SJSA1 (cell line): ENCODE measurements at places on chromosomes 12 and 14.

DNA sequence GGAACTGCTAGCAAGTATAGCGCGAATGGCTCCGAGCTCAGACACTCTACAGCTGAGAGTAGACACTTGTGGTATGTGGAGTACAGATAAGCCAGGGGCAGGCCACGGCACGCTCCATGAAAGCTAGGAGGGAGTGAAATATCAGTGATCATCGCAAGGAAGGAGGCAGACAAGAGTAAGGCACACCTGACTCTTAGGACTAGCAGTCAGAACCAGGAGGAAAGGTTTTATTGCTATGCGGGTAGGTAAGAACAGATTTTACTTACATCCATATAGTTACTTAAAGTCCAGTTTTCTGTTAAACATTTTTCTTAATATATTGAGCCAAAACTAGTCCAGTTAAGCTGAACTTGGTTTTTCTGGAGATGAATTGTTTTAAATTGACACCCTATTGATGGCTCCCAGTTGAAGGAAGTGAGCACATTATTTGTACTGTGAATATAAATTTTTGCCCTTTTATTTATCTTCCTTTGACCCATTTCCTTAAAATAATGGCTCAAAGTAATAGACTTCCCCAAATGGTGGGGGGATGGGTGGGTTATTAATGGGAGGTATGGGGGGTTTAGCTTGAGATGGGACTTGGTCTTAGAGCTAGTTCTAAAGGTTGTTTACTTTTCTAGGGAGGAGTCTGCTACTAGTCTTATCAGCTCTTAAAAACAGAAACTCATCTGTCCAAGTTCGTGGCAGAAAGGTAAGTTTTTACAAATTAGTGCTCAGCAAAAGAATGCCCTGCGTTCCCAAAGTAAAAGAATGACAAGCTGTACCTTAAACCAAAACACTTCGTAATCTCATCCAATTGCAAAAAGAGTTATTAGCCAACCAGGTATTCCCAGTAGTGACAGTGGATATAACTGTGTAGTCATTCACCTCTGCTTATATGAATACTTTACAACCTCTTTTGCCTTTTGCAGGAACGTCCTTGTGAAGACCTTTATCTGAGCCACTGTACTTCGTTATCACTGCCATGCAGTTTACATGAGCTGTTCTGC is 5.8 kb downstream of the HNRNPA1 start:
- peaks cover 20% of the 10 kb centered on the region for H3K4me1 ChIP-seq
- no peaks in the 10 kb centered on the region for H3K27me3 ChIP-seq
- H3K27ac ChIP-seq: no peak overlapping the region
- H3K36me3 ChIP-seq: peaks cover 74% of the 10 kb centered on the region
- no peak overlapping the region for H3K4me3 ChIP-seq
- no peak for DNase-seq

- H3K36me3 ChIP-seq: no peaks in the 10 kb centered on the region
- no peak overlapping the region for H3K27ac ChIP-seq
- H3K27me3 ChIP-seq: peaks cover 5% of the 10 kb centered on the region
- H3K4me1 ChIP-seq: peaks cover 3% of the 10 kb centered on the region; the same call in 1 of the 2 replicates
Observed at GRCh38 chr12:109829667-109830066, 3.5 kb downstream of the TRPV4 start.

DNA sequence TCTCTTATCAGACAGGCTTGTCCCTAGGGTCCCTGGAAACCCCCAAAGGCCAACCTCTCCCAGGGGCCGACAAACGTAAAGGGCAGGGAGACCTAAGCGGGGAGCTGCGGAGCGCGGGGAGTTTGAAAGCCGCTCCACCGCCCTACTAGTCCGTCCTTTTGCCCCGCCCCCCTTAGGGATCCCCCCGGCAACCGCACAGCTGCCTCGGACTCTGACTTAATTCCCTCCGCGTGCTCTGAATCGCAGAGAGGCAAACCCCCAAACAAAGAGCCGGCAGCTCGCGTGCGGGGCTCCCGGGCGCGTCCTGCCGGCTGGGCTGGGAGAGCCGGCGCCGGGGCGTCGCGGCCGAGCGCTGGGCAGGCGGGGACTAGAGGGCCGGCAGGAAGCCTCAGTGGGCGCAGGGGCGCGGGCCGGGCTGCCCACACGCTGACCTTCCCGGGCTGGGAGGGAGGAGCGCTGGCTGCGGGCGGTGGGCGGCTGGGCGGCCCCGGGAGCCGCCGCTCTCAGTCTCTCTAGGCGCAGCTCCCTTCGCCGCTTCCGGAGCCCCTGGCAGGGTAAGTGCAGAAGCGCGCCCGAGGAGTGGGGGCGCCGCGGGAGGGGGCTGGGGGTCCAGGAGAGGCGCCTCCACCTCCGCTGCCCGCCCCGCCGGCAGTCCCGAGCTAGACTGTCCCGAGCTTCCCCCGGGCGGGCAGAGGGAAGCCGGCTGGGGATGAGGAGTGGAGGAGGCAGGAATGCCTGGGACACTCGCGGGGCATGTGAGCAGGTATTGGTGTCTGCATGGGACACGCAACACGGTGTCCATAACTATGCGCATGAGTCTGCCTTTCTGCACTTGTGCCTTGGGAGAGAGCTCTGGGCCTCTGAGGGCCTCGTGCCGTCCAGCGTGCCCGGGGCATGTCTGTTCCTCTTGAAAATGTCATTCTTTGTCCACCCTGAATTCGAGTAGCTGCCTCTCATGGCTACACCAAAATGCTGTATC is at the start of gene TSPAN11:
Gene TSPAN11 (plus strand): TSS at position 506 of the 979 bp plus-strand sequence. CDS start 27,244 bp downstream, outside the sequence.
- H3K36me3 ChIP-seq: no peaks in the 10 kb centered on the region
- DNase-seq: peak; percentile 72
- peak within 1 kb of the TSS; percentile 42 for H3K4me3 ChIP-seq
- H3K27ac ChIP-seq: no peak within 1 kb of the TSS; the same call in 1 of the 2 replicates
- H3K4me1 ChIP-seq: peaks cover 15% of the 10 kb centered on the region
- no peaks in the 10 kb centered on the region for H3K27me3 ChIP-seq

DNA sequence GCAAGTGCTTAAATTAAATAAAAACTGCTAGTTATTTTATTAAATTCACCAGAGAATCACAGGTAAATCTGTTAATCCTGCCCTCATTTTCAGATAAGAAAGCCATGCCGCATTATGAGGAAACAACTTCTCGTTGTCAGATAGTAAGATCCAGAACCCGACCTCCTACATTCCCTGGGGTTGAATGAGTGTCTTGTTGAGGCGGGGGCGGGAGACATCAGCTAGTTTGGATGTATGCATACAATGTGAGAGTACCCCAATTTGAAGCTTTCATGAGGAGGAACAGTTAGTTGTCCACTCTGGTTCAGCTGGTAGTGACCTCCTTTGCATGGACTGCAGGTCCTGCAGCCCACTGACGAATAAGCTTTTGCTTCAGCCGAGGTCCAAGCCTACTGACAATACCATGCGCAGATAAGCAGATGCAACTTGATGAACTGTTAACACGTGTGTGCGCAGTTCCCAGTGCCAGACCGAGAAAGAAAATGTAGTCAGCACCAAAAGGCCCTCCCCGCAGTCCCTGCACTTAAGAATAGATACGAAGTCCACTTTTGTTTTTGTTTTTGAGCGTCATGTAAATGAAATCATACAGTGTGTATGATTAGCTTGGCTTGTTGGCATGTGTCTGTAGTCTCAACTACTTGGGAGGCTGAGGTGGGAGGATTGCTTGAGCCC is 34.9 kb downstream of the EVL start:
- no peaks in the 10 kb centered on the region for H3K27me3 ChIP-seq
- H3K27ac ChIP-seq: no peak overlapping the region

DNA sequence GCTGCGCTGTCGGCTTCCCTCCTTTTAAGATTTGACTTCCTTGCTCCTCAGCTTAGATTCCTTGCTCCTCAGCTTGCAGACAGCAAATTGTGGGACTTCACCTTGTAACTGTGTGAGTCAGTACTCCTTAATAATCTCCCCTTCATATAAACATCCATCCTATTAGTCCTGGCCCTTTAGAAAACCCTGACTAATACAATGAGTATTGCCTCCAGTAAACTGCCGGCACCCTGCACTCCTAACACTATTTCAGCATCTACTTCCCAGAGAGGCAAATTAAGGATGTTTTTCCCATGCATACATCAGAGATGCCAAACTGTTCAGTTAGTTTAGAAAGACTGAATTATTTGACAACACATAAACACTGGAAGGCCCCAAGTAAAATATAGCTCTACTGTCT is 611.3 kb upstream of the TMEM132C start:
- H3K27me3 ChIP-seq: no peaks in the 10 kb centered on the region
- H3K4me1 ChIP-seq: peaks cover 22% of the 10 kb centered on the region
- H3K36me3 ChIP-seq: no peaks in the 10 kb centered on the region
- H3K4me3 ChIP-seq: no peak overlapping the region
